ENCODE measurements at places on chromosomes 6 and 20.

DNA sequence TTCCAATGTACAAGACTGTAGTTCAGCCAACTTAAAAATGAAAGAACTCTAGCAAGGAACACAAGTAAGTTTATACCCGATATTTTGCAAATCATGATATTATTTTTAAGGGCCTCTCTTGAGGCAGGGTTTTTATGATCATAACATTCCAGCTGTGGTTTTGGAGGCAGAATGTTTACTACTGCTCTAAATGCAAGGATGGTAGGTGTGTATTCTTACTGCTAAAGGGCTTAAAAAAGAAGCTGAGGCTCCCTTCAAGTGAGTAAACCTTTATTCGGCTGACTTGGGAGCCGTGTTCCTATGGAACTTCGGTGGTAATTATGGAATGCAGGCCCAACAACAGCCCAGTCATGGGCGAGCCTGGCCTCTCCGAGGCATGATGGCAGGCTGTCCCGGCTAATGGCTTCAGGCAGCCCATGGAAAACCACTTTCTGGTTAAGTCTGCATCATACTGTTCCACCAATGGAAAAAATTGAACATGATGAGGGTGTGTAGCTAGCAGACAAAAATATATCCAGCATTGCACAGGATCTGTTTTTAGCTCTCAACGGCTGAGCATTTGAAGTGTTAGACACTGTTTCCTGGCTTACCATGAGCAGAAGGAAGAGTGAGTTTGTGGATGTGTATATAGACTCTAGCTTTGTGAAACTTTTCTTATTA lies 111.5 kb downstream of the TIAM2 start:
- DNase-seq = no peak

GRCh38 chr6:106908386-106908840 lies 66.1 kb downstream of the CD24 start:
- DNase-seq = no peak

DNA sequence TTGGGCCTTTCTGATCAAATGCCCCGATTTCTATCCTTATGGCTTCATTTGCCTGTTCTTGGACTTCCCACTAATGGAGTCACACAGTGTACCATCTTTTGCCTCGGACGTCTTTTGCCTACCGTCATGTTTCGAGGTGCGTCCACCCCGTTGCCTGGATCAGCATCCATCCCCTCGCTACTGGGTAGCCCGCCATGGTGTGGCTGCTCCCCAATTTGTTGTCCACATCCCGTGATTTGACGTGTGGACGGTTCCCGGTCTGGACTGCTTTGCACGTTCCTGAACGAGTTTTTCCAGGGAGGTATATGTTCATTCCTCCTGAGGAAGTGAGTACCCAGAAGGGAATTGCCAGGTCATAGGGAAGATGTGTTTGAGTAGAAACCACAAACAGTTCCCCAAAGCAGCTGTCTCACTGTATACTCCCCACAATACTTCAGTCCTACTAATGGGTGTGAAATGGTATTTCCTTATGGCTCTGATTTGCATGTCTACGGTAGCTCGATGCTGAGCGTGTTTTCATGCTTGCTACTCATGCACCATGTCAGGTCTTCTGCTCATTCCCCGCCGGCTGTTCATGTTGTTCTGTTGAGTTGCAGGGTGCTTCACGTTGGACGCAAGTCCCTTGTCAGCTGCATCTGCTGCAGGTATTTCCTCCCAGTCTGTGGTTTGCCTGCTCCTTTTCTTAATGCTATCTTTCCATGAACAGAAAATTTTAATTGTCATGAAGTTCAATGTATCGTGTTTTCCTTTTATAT lies 86.8 kb upstream of the AFDN start:
- DNase-seq = no peak

- DNase-seq = no peak
These were observed 107.3 kb downstream of the TINAG start for GRCh38 chr6:54415517-54415916.

GRCh38 chr6:127950566-127951145 lies 49.8 kb upstream of the THEMIS start:
- no peak for DNase-seq

DNA sequence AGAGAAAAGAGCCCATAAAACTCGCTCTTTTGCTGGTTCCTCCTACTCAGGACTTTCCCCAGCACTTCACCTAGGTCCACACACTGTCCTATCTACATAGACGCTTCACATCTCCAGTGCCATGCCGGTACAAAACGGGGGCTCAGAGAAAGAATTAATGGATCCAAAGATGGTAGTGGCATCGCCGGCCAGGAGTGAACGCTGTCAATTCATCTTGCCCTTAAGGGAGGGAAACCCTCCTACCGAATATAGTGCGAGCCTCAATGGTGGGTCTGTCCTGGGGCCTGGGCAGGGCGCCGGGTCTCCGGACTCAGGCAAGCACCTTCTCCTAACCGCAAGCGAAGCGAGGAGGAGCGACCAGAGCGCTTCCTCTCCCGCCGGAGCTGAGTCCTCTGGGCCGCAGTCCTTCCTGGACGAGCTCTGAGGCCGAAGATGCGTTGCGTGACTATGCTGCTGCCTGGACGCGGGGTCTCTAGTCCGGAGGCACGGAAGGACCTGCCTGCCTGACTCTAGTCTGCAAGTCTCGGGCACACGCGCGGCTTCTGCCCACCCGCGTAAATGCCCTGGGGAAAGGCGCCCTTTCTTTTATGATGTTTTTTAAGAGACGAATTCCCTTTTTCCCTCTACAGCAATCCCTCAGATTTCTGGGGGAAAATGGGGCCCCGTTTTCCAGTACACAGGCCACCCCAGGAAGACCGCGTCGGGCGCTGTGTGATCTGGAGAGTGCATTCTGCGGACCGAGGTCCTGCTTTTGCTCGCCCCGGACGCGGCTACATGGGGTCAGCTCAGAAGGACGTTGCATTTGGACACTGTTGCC lies 100.1 kb upstream of the PRDM1 start:
- DNase-seq = no peak

GRCh38 chr6:88650029-88650619 lies 313.3 kb downstream of the RNGTT start:
- no peak for DNase-seq

DNA sequence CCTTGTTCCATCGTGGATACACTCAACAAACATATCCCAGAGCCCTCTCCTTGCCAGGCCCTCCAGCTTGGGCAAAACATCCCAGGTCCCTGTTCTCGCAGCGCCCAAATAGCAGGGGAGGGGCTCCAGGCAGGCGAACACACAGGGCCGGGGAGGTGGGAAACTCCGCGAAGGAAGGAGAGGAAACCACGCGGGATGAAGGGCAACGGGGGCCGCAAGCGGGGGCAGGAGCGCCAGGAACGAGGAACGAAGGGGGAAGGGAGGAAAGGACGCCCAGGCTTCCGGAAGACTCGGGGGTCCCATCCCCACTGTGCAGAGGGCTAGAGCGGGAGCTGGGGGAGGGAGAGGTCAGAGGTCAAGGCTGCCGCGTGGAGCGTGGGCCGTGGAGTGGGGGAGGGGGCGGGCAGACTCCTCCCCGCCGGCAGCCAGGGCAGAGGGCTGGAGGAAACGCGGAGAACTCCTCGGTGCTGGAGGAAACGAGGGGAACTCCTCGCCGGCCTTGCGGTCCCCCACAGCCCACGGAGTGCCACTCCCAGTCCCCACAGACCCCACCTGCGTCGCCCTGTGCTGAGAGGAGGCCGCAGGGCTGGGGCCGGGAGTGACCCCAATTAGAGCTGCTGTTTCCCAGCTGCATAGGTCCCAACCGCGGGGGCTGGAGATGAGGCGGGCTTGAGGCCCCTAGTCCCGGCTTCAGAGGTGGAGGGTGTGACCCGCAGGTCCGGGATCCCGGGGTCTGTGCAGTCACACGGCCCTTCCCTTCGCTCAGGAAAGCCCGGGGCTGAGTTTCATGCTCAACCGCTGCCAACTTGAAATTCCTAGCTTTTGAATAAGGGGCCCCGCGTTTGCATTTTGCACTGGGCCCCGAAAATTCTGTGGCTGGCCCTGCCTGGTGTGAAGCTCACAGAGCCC lies 1.2 kb upstream of the RBM38 start:
- no peak for DNase-seq

GRCh38 chr20:61770113-61770585 lies 295.5 kb downstream of the TAF4 start:
- no peak for DNase-seq
